Endothelial cell (in vitro differentiated cells): ENCODE measurements at places on chromosomes 3 and 15. TPM values are rescaled to one million over a fixed set of nuclear protein-coding genes. Genes with fewer than 3 reads are reported as not detected.

The GNAT1 gene
- total RNA-seq: 0.59 TPM

GRCh38 chr3:8644748-8645390 lies at the start of gene SSUH2:
TSS of gene SSUH2 (minus strand) at chr3:8644798. CDS start at chr3:8644758, 40 bp downstream.
- H3K27ac ChIP-seq: no peak within 1 kb of the TSS
- no peak within 1 kb of the TSS for H3K4me3 ChIP-seq
- H3K27me3 ChIP-seq: peaks cover 10% of the 10 kb centered on the region
- no peak for DNase-seq
- peaks cover under 1% of the 10 kb centered on the region for H3K36me3 ChIP-seq

GRCh38 chr15:72593838-72594237 lies 60.7 kb upstream of the GOLGA6B start:
- H3K4me1 ChIP-seq: no peaks in the 10 kb centered on the region
- H3K27ac ChIP-seq: no peak overlapping the region
- no peak for DNase-seq
- H3K36me3 ChIP-seq: no peaks in the 10 kb centered on the region
- H3K27me3 ChIP-seq: no peaks in the 10 kb centered on the region

DNA sequence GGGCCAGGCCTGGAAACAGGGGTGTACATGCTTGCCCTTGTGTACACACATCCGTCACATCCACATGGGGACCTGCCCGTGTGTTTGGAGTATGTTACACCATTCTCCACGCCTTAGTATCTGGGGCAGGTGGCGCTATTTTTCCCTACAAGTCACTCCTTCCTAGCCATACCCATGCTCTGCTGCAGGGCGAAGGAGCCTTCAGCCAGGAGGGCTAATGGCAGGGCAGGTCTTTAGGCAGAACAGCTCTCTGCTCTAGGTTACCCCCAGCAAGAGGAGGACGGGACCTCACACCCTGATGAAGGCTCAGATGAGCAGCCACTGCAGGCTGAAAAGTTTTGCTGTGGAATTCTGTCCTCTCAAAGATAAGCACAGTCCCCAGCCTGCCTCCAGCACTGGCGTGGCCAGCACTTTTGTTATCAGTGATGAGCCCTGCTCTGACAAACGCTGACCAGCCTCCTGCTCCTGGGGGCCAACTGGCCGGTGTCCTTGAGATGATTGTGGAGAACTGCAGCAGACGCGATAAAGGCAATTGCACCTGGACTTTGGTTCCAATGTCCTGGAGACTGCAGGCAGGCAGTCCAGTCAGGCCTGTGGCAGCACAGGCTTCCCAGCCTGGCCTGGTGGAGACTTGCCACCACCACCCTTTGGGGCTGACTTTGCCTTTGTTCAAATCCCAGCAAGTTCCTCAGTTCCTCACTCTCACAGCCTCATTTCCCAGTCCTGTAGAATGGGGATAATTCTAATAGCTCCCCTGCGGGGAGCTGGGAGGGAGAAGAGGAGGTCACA lies 19.8 kb upstream of the PIGZ start:
- no peak for DNase-seq
- H3K27ac ChIP-seq: no peak overlapping the region
- H3K4me1 ChIP-seq: peaks cover 13% of the 10 kb centered on the region

- H3K27ac ChIP-seq: no peak overlapping the region
- H3K4me3 ChIP-seq: no peak overlapping the region
- DNase-seq: no peak
- H3K4me1 ChIP-seq: peaks cover 5% of the 10 kb centered on the region
- peaks cover 5% of the 10 kb centered on the region for H3K27me3 ChIP-seq
- no peaks in the 10 kb centered on the region for H3K36me3 ChIP-seq
Observed at GRCh38 chr3:187919048-187919447, 173.8 kb upstream of the BCL6 start.

The DAZL gene
- 0.33 TPM for total RNA-seq
